Naive thymus-derived CD4-positive, alpha-beta T cell (primary cell): ENCODE measurements at places on chromosomes 2 and 18. TPM values are rescaled to one million over a fixed set of nuclear protein-coding genes. Genes with fewer than 3 reads are reported as not detected.

- no peak for DNase-seq
These were observed 250.3 kb upstream of the ID2 start for GRCh38 chr2:8431446-8432125.

- no peak for DNase-seq
These were observed 3.4 kb downstream of the KRTCAP3 start for GRCh38 chr2:27445615-27446014.

DNA sequence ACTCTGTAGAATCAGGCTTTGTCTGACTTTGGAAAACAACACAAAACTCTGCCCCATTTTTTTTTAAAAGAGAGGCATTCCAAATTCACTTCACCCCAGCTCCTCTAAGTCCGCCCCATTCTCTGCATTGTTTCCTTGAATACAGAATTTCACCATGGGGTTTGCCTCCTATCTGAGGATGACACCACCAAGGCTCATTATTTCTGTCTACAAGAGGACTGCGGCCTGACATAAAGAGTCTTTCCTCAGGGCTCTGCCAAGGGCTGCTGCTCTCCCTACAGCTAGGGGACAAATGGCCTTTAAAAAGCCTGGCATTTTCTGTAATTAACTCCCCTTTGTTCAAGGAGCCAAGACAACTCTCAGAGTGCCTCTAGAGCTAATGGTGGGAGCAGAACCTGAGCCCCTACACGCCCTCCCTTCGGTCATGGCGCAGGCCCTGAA is 4.6 kb downstream of the CHST10 start:
- DNase-seq = no peak

DNA sequence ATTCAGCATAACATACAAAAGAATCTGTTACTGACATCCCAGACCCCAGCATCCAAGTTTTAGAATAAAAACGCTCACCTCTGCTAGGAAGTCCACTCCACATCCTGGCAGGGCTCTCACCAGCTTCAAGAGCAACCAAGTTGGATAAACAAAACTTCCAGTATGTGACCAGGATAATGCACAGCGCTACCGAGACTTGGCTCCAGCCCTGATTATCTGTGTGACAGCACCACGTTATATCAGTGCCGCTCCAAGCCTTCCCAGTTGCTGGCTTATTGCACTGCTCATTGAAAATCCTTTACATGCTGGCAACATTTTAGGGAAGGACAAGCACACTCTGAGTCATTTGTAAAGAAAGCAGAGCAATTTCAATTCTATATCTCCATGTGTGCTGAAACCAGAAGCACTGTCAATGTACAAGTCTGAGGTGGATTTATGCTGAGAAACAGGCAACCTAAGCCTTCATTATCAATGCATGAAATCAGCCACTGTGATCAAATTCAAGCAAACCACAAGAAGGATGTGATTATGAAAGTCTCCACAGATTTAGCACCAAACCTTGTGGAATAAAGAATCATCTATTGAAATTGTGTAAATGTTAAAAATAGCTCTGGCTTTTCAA is 115.7 kb downstream of the ZNF385B start:
- DNase-seq = no peak

FKBP1B gene
- total RNA-seq = not detected

HOXD1 gene
- not detected for total RNA-seq
